Jurkat, Clone E6-1 (cell line): ENCODE measurements at places on chromosomes 5 and 9.

GRCh38 chr5:93226202-93226735 is 354.8 kb downstream of the NR2F1-AS1 start:
- DNase-seq = no peak

DNA sequence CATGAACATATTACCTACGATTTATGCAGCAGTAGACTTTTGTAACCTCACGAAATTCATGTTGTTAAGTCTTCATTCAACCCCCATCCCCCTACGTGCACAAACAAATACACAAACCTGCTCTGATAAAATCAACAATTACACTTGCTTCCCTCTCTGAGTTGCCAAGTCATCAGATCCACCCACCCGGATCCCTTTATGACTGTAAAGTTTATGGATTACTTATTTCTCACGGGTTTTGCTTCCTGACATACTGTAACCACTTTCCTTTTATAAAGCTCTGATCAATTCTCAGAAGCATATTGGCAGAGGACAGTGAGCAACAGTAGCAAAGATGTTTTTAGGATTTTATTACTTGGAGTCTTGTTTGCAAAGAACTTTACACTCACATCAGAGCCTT is 70.5 kb downstream of the MLLT3 start:
- DNase-seq = no peak

DNA sequence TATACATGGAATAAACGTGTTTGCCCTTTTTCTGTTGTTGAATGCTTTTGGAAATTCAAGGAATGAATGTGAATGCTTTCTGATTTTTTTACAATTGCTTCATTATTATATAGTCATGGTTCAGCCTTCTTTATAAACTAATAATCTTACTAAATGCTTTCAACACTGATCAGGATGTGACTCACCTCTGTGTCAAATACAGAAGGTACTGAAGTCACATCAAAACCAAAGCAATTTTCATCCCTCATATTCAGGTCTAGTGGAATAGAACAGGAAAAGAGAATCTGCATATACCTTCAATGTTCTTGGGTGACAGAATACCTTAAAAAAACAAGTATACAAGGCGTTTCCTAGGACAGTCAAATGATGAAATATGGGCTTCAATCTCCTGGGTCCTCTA is 170.7 kb downstream of the PDE4D start:
- no peak for DNase-seq

DNA sequence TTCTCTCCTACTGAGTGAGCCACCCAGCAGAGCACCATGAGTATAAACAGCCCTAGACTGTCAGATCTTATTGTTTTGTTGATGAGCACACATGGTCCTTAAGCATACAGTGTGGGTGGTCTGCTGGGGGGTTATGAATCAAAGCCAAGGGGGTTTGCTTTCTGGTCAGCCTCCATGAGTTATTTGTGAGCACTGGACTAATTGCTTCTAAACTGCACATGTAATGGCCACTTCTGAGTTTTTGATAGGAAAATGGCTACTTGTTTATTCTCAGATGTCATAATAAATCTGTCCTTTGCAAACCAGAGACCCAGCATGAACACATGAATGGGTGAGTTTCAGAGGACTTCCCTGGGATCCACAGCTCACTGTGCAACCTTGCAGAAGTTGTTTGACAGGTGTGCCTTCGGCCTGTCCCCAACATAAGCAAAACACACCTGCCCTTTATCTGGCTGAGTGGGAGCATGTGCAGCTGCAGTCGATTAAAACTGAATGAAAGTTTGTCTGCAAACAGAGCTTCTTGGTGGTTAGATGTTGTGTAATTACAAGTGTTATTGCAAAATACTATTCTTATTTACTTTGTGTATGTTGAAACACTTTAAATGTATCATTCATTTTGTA is 35.9 kb downstream of the MAMDC2 start:
- no peak for DNase-seq

DNA sequence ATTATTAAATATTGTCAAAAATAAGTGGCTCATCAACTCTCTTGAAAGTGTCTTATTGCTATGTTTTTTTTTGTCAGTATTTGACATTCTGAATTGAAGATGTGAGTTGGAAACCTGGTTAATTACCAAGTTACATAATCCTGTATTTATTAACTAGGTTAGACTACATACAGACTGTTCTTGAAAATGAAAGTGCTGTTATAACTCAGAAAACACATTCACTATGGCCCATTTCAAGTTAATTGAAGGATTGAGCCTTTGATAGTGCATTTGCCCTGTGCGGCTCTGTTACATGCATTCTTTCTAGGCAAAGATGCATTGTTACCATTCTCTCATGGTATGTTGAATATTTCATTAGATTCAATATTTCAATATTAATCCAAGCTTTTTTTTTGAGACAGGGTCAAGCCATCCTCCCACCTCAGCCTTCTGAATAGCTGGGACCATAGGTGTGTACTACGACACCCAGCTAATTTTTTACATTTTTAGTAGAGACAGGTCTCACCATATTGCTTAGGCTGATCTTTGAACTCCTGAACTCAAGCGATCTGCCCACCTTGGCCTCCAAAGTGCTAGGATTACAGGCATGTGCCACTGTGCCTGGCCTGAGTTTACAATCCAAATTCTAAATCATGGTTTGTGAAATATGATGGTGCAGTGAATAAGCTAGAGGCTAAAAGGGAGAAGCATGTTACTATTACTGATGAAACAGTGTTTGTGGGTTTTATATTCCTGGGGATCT is 10.0 kb downstream of the CTNNA1 start:
- DNase-seq = no peak

- DNase-seq = no peak
Observed at GRCh38 chr5:141492168-141492885, 3.4 kb downstream of the PCDHGC5 start.

DNA sequence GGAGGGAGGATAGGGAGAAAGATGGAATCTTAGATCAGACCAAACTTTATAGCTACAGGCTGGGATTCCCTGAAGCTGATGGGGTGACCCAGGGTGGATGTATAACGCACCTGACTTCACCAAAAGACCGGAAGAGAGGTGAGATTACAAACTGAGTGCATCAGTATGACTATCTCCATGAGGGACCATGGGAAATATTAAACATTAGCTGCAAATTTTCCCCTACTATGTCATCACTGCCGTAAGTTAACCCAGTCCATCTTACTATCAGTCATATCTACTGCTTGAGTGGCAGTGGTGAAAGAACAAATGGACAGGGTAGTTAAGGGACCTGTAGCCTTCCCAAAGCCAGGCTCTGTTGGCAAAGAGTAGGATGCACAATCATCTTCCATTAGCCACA is 368.3 kb downstream of the EFNA5 start:
- DNase-seq = no peak

DNA sequence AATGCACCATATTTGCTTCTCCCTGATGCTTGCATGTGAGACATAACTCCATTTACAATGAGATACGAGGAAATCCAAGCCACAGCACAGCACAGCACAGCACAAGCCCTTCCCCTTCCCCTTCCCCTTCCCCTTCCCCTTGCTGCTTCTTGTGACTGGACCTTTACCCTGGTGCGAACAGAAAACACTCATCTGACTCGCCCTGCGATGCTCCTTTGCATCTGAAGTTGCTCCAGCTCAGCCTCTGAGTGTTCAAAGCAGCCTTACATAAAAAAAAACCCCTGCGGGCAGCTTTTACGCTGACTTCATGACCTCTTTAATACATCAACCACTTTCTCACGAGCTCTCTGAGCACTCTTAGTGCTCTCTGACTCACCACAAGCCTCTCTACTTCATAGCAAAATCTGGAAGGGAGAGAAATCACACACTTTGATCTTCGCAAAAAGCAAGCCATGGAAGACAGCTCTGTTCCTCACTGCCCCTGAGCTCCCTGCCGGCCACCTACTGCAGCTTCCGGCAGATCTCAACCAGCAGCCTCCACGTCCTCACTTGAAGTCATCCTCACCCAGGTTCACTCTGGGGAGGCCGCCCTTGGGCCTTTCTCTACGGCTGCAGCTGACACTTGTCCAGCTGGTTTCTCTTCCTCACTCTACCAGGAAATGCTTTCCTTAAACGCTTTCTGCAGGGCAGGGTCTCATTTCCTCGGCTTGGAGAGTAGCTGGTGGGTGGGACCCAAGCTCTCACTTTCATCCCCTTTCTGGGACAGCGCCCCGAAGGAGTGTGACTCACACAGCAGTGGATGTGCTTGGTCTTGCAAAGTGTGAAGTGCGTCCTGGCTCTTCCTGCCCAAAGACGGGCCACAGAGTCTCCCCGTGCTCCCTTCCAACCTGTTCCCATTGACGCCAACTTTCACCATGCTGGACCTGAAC is 5.3 kb downstream of the SLC34A1 start:
- peak; percentile 78 for DNase-seq

DNA sequence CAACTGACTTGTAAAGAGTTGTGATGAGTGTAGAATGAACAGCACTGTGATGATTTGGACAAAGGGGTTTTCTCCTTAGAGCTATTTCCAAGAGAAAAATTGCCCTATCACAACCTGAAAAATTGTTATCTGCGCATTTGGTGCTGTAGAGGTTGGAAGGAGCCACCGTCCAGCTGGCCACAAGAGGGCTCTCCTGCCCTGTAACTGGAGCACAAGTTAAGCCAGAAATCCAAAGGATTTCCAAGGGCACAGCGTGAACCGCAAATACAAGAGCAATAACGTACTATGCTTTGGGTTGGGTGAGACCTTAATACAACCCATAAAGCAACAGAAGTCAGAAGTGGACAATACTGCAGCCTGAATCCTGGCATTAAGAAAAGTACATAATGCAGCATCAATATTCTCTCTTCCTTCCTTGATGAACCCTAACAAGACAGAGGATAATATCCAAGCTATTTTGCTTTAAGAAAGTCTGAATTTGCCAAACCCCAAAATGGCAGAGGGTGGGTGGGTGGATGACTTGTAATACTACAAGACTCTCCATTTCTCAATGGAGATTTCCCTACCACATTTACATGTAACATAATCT is 56.8 kb upstream of the SMIM32 start:
- no peak for DNase-seq

DNA sequence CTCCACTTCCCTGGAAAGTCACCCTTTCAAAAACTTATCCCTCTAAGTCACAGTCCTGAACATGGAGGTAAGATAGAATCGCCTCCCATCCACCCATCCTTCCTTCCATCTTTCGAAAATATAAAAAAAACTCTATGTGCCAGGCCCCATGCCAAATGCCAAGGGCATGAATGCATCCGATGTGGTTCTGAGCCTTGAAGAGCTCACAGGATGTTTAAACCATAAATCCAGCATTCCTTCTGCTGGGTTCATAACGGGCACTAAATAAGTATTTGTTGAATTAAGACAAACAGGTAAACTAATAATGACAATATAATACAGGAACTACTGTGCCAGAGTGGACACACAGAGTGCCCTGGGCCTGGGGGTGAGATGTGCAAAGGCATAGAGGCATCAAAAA is 147.3 kb downstream of the TTLL11 start:
- no peak for DNase-seq

DNA sequence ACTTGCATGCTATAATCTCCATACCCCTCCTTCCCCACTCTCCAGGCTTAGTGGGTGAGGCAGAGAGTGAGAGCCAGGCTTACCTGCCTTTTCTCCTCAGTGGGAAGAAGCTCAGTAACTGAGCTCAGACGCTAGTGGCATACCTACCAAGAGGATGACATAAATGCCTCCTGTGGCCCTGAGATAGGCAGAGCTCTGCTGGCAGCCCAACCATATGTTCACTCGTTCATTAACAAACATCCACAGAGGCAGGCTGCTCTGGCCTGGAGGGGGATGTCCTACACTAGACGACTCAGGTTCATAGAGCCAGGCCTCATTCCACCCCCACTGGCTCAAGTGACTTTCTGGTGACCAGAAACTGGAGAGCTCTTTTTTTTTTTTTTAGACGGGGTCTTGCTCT is 81.3 kb downstream of the THBS4 start:
- DNase-seq = no peak

DNA sequence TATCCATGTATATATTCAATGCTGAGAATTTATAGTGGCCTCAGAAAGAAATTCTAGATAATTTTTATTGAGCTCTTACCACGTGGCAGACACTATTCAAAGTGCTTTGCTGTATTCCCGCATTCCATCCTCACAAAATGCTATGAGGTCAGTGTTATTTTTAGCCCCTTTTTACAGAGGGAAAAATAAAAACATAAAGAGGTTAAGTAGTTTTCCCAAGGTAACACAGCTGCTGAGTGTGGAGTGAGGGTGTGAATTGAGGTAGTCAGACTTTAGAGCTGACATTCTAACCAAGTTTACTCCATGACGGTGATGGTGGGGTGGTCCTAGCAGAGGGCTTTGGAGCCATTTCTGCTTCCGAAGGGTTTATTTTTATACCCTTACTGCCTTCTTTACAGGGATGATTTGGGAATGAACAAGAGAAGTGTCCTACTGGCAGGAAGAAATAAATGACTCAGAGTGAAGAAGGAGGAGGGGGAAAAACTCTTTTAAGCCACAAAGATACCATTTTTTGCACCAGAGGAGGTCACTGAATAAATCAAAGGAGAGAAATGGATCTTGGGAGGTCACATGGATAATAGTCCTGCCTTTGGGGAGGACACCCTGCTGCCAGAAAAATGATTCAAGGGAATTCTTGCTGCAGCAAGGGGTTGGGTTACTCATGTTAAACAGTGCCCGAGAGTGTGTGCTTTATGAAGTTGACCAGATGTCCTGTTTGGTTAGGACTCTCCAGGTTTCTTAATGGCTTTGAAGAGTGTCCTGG is 76.1 kb downstream of the HMHB1 start:
- no peak for DNase-seq

GRCh38 chr9:660227-660626 is 181.3 kb upstream of the DMRT1 start:
- DNase-seq = no peak

DNA sequence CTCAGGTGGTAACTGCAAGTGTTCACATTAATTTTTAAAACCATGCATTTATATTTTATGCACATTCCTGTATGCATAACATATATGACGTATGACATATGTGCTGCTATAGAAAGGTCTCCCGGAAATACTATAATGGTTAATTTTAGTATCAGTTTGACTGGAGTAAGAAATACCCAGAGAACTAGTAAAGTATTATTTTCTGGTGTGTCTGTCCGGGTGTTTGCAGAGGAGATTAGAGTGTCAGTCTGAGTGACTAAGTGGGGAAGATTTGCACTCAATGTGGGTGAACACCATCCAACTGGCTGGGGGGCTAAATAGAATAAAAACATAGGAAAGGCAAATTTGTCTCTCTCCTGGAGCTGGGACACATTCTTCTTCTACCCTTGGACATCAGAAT is 26.9 kb downstream of the UIMC1 start:
- DNase-seq = no peak

DNA sequence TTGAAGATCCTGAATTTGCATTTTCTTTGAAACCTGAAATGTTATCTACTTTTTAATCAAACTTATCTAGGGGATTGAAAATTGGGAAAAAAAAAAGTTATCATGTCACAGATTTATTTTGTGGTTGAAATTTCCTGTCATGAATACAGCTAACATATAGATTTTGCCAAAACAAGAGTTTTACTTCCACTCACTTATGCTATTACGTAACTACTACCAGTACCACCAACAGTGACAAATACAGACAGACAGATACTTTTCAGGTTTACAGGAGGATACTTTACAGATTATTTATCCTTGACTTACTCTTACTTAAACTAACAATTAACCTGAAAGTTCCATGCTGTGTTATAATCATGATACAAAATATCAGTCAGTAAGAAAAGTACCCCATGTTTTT is 6.8 kb upstream of the MRPS30 start:
- no peak for DNase-seq

- DNase-seq = no peak
Observed at GRCh38 chr5:168683247-168683926, 104.2 kb upstream of the PANK3 start.
